ENCODE measurements at places on chromosomes 7 and 10. TPM values are rescaled to one million over a fixed set of nuclear protein-coding genes. Genes with fewer than 3 reads are reported as not detected.

ACSM6 gene
- not detected for total RNA-seq

GARIN1A gene
- total RNA-seq, result 1.6 TPM

NUDT13 gene
- 1.2 TPM for total RNA-seq

DDC gene
- 17.5 TPM for total RNA-seq

ADAP1 gene
- total RNA-seq, result 6.6 TPM

TMEM248 gene
- total RNA-seq, result 75.6 TPM

SYT15 gene
- total RNA-seq, result 32.5 TPM

LRMDA gene
- total RNA-seq, result 102 TPM

IGF2BP3 gene
- not detected for total RNA-seq

FOXI2 gene
- not detected for total RNA-seq

MCM10 gene
- 0.28 TPM for total RNA-seq

GPR26 gene
- total RNA-seq, result not detected

NODAL gene
- total RNA-seq, result not detected

ANKRD61 gene
- total RNA-seq, result not detected

FAM241B gene
- not detected for total RNA-seq

AUTS2 gene
- 15.3 TPM for total RNA-seq

FBXL13 gene
- total RNA-seq, result 6.8 TPM

NKX2-3 gene
- total RNA-seq, result not detected

SPDYE1 gene
- total RNA-seq, result not detected

FGFBP3 gene
- total RNA-seq, result 2.1 TPM

UCMA gene
- not detected for total RNA-seq

ADCY1 gene
- 4.6 TPM for total RNA-seq

SSC4D gene
- 2.2 TPM for total RNA-seq

C10orf143 gene
- total RNA-seq, result 5.7 TPM

TMEM236 gene
- 0.44 TPM for total RNA-seq

ERCC6 gene
- total RNA-seq, result 18.5 TPM

FFAR4 gene
- 1.4 TPM for total RNA-seq
